CD4-positive, CD25-positive, alpha-beta regulatory T cell (primary cell): ENCODE measurements at places on chromosomes 2 and 18.

DNA sequence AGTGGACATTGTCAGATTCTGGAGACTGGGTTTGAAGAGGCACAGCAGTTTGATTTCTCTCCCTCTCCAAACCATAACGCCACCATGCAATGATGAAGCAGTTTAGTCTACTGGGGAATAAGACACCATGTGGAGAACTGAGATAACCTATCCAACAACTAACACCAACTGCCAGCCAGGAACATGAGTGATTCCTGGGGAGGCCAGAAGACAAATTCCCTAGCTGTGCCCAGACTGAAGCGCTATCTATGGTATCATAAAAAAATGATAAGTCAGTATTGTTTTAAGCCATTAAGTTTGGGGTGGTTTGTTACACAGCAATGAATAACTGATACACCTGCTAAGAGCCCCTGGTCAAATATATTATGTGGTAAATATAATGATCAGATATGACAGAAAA is 129.3 kb downstream of the EXOC6B start:
- H3K4me1 ChIP-seq: no peaks in the 10 kb centered on the region
- H3K27me3 ChIP-seq: no peaks in the 10 kb centered on the region
- DNase-seq: no peak

GRCh38 chr2:232230560-232230959 is 148.0 kb upstream of the ALPP start:
- no peaks in the 10 kb centered on the region for H3K36me3 ChIP-seq
- DNase-seq: peak; percentile 38
- H3K27me3 ChIP-seq: no peaks in the 10 kb centered on the region
- no peak overlapping the region for H3K4me3 ChIP-seq

- no peak overlapping the region for H3K4me3 ChIP-seq
- no peaks in the 10 kb centered on the region for H3K36me3 ChIP-seq
- no peaks in the 10 kb centered on the region for H3K27me3 ChIP-seq
- H3K4me1 ChIP-seq: no peaks in the 10 kb centered on the region
- no peak overlapping the region for H3K27ac ChIP-seq
Observed at GRCh38 chr2:26144031-26144430, 28.9 kb upstream of the GAREM2 start.

- no peaks in the 10 kb centered on the region for H3K36me3 ChIP-seq
- no peak overlapping the region for H3K27ac ChIP-seq
- no peaks in the 10 kb centered on the region for H3K4me1 ChIP-seq
Observed at GRCh38 chr2:220275454-220275853, 648.0 kb downstream of the SLC4A3 start.

DNA sequence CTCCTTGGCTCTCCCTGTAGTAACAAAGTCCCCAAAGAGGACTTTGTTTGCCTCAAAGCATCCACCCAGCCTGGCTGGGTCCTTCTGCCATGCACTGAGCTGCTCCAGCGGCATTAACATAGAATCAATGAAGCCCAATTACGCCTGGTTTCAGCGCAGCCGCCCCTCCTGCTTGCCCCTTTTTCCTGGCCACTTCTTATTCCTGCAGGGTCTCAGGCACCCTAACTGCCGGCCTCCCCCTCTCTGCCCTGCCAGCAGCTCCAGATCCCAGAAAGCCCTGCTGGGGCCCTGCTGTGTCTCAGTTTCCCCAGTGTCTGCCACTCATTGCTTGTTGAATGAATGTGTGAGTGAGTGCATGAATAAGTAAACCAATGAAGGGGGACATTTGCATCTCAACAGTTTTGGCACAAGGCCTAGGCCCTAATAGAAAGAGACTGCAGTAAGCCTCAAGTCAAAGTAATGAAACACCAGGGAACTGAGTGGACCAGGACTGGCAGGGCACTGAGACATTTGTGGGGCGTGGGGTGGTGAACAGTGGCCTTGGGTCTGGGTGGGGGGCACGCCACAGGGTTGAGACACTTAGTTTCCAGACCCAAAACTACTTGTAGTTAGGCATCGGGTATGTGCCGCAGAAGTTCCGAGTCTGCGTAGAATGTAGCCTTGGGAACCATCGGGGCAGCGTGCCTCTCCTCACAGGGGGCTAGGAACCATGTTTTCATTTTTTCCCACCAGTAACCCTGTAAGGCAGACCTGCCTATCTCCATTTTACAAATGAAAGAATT is 60.6 kb downstream of the SMAD7 start:
- H3K4me1 ChIP-seq: no peaks in the 10 kb centered on the region
- no peak overlapping the region for H3K4me3 ChIP-seq
- H3K27me3 ChIP-seq: no peaks in the 10 kb centered on the region
- no peaks in the 10 kb centered on the region for H3K36me3 ChIP-seq
